Left lobe of liver (tissue), 2 donors: ENCODE measurements at places on chromosomes 5 and 9.

- peak; percentile 84 for DNase-seq
These were observed 364.4 kb downstream of the DNAH5 start for GRCh38 chr5:13580058-13580457.

DNA sequence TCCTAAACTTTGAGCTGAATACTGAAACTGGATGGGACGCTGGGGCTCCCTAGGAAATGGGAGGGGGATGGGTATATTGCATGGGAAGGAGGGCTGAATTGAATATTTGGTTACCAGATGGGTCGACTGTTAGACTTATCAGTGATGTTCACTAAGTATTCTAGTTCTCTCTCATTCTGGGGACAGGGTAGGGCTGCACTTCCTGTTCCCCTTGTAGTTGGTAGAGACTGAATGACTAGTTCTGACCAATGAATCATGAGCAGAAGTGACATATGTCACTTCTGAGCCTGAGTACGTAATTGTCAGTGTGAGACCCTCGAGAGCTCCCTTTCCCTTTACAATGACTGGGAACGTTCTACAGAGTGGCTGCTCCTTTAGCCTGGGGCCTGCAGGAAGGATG lies 55.5 kb upstream of the DMRT1 start:
- no peak for DNase-seq

- no peak for DNase-seq
These were observed 289.4 kb downstream of the PDE4D start for GRCh38 chr5:59604111-59604510.

DNA sequence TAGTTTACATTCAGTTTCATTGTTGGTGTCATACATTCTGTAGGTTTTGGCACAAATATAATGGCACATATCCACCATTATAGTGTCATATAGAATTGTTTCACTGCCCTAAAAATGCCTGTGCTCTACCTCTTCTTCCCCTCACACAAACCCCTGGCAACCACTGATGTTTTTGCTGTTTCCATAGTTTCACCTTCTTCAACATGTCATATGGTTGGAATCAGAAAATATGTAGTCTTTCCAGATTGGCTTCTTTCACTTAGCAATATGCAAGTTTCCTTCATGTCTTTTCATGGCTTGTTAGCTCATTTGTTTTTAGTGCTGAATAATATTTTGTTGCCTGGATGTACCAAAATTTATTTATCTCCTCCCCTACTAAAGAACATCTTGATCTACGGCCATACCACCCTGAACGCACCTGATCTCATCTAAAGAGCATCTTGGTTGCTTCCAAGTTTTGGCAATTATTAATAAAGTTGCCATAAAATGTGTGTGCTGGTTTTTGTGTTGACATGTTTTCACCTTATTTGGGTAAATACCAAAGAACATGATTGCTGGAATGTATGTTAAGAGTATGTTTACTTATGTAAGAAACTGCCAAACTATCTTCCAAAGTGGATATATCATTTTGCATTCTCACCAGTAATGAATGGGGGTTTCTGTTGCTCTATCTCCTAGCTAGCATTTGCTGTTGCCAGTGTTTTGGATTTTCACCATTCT lies 17.0 kb upstream of the CDK20 start:
- DNase-seq = no peak

- no peak for DNase-seq
These were observed 150.7 kb upstream of the RASGRF2 start for GRCh38 chr5:80809451-80809850.

- DNase-seq = no peak
These were observed 24.0 kb downstream of the TMOD1 start for GRCh38 chr9:97525451-97525850.
